ENCODE measurements at places on chromosomes 2 and 18.

DNA sequence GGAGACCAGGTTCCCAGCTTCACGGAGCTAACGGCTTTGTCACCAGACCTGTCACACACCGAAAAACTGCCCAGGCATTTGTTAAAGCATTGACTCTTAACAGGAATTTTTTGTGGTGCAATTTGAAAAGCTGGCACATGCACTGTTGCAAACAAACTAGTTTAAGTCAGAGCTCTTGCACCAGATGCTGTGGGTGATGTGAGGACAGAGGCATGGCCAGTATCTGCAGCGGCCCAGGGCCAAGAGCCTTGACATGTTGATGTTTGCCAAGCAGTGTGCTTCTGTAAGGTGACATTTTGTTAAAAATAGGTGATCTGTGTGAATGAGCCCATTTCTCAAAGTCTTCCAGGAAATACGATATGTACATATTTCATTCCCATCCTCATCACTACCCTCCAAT, 142.5 kb downstream of the MTCL1 start:
- no peak for DNase-seq

- DNase-seq = no peak
Observed at GRCh38 chr18:9709304-9709877, 1.3 kb downstream of the RAB31 start.

- DNase-seq = no peak
Observed at GRCh38 chr2:92073036-92073814, 2798.0 kb upstream of the TEKT4 start.

DNA sequence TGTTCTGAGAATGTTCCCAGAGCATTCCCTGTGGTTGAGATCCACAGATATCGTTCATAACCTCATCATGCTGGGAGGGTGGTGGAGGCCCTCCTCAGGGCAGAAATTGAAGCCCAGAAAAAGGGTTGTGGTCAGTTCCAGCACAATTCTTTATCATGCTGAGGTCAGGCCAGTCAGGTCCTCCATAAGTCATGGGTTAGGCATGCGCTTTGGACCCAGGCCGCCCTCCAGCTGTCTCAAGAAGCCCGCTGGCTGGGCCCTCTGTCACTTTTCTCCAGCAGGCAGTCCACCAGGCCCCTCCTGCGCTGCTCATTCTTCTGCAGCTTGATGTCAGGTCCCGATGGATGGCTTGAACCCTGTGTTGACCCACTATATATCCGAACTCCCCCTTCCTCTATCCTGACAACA, 151.1 kb upstream of the NT5C1B start:
- DNase-seq = no peak

DNA sequence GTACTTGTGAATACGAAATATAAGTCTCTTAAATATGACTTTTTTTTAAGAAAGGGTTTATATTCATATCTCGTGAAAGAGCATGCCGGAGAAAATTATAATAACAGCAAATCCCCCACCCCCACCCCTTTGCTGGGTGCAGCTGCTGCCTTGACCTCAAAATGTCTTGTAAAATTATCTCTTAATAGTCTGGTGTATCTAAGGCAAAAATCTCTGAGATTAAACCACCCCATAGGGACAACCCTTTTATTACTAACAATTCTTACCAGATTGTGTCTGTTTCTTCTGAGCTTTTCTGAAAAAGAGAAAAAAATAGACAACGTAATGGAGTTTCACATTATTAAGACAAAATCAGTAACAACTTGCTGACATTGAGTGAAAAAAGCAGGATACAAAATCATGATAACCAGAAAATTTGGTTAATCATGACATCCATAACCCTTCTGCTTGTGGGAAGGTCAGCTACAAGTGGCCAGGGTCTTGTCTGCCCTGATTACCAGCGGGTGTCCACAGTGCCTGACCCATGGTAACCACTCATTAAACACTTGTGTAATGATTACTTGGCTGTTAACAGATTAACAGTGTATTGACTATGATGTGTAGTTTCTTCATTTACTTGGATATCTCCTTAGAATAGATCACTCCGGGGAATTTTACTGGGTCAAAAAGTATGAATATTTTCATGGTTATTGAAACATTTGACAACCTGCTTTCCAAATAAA, 1.5 kb downstream of the STRADB start:
- no peak for DNase-seq

DNA sequence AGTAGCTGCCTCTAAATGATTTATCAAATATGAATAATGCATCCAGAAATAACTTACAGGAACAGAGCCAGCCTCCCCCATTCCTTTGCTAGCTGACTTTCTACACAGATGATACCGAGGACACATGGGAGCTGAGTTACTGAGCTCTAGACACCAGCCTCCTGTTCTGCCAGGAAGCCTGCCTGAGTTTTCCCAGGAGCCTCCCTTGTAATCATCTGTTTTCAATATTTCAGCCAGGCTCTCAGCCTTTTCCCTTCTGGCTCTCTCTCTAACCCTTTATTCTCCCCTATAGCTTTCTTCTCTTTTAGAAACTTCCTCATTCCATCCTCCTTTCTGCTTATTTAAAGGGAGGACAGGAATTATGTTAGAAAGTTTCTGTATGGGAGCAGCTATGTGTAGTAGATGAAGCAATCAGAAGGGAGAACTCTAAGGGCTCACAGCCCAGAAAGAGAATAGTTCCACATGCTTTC, 911.6 kb downstream of the TDRD15 start:
- DNase-seq = no peak

DNA sequence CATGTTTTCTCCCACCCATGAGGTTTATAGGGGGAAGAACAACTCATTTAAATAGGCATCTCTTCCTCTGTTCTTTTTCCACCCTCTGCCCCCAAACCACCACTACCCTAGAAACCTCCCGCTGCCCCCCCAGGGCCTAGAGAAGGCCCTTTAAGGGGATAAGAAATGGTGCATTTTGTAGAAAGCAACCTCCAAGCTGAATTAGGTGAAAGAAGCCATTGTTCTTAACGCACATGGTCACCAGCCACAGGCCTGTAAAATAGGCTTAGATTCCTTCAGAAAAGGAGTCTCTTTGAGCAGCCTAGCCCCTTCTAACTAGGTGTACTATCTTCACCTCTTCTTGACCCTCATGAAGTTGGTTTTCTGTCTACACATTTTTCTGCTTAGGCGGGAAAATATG, 118.6 kb upstream of the SP5 start:
- DNase-seq = no peak

DNA sequence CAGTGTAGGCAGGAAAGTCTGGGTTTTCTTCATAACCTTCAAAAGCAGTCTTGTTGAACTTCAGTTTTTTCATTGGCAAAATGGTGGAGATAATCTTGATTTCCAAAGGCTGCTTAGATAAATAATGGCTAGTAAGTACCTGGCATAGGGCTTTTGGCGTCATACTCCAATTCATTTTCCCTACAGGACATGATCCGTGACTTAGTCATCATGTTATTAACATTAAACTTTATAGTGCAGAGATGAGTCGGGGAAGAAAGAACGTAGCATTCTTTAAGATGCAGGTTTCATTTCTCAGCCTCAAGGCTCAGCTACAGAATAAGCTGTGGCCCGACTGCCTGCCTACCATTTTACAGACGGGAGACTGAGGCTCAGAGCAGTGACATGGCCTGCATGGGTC, 64.0 kb downstream of the RALBP1 start:
- DNase-seq = no peak

- no peak for DNase-seq
Observed at GRCh38 chr18:6018671-6019070, 123.3 kb upstream of the TMEM200C start.

- no peak for DNase-seq
Observed at GRCh38 chr2:178796079-178796677, 11.0 kb downstream of the TTN start.

DNA sequence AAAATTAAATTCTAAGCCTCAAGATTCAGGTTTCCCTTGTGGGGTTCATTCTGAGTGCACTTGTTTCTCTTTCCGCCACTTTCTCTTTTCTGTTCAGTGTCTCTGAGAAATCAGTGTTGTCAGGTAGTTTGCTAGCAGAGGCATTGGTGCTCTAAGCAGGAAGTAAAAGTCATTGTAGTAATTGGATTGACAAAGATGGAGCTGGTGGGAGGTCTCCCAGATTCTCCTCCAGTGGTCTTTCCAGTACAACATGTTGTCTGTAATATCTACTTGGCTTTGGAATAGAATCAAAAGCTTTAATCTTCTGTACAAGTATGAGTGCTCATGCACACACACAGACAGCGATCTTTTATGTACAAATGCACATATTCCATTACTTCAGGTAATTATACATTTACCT, 135.6 kb downstream of the KLHL14 start:
- DNase-seq = no peak

DNA sequence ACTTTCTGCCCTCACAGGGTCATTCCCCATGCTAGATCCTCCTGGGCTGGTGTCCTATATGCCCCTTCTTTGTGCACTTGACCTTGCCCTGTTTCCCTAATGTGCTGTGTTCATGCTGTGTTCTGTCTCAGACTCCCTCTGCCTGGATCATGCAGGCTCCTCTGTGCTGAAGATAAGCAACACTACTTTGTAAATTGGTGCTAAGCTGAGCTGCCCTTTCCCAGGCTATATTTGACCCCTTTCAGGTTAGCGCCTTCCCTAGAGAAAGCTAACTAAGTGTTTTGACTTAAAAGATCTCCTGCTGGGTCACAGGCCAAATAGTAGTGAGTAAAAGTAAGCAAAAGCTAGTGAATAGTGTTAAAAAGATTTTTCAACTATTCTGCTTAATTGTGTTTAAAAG, 257.2 kb upstream of the RGPD4 start:
- no peak for DNase-seq

Measured in colonic mucosa (tissue), 4 donors.